ENCODE measurements at places on chromosomes 5 and 9.

DNA sequence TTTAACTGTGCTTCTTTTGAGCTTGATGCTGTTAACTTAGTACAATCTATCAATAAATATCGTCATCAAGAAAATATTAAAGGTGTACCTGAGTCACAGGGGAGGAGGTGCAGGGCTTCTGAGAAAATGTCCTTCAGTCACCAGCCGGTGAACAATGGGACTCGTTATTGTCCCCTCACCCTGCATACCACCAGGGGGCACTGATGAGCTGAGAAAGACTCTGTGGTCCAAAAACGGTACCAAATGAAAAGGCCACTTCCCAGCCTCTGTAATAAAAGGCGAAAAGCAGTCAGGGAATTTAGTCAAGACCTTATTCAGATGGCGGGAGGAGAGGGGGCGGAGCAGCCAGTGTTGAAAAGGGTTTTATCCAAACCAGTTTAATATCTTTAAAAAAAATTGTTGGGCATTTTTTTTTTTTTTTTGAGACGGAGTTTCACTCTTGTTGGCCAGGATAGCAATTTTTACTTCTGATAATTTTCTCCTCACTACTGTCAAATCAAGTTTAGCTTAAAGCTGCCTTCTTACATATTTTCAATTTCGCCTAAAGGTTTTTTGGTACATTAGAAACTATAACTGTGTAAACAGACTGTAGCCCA lies 271.9 kb upstream of the ADAMTS16 start:
- no peak for DNase-seq

GRCh38 chr5:132759114-132760048 lies 12.2 kb downstream of the CCNI2 start:
- DNase-seq, result peak; percentile 43

DNA sequence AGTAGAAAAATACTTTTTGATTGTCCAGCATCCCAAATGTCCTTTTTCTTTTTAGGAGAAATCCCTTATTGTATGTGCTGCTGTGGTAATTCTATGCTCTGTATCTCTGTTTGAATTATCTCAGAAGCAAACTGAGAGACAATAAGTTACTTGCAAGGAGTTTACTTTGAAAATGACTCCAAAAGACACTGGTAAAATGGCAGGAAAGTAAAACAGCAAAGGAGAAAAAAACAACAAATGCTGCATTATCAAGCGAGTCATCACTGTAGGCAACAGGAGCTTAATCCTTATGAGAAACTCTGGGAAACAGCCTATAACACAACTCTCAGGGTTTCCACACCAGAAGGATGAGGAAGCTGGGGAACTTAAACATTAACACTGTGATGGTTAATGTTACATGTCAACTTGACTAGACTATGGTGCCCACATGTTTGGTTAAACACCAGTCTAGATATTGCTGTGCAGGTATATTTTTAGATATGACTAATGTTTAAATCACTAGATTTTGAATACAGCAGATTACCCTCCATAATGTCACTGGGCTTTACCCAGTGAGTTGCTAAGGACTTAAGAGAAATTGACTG lies 92.6 kb upstream of the GAS1 start:
- DNase-seq, result no peak

- no peak for DNase-seq
These were observed 3.1 kb downstream of the CRB2 start for GRCh38 chr9:123359106-123359505.

DNA sequence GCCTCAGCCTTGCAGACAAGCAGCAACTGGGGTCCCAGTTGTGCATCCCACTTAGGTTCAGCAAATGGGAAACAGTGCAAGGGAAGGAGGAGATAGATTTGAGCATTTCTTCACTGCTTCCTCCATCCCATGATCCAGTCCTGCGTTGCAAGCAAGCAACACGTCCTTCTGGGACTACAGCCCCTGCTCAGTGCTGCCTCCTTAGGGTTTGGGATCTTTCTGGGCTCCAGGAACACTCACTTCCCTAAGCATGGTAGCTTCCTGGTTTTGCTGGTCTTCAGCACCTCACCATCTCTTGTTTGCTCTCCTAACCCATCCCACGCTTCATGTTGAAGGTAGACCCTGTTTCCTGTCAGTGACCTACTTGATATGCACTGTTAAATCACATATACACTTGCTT lies 444.7 kb downstream of the MED10 start:
- DNase-seq, result no peak

DNA sequence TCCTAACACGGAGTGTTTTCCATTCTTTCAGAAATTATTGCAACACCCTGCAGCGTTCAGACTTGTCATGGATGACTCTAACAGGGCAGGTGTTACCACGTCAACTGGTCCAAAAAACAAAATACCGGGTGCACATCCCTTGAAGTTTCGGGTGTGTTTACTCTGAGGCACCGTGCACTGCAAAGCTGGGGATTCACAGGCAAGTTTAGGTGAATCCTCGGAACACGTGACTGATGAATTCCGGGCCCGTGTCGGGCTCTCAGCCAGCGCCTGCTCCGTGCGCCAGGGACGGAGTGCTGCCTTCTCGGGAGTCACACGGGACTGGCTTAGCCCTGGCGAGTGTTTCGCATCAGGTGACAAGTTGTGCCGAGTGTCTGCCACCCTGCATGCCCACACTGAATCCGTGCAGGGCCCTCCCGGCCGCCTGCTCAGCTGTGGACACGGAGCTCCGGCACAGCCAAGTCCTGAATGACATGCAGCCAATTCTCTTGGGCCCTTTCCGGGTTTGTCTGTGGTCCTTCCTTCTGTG lies 66.0 kb upstream of the IRX4 start:
- peak; percentile 84 for DNase-seq

DNA sequence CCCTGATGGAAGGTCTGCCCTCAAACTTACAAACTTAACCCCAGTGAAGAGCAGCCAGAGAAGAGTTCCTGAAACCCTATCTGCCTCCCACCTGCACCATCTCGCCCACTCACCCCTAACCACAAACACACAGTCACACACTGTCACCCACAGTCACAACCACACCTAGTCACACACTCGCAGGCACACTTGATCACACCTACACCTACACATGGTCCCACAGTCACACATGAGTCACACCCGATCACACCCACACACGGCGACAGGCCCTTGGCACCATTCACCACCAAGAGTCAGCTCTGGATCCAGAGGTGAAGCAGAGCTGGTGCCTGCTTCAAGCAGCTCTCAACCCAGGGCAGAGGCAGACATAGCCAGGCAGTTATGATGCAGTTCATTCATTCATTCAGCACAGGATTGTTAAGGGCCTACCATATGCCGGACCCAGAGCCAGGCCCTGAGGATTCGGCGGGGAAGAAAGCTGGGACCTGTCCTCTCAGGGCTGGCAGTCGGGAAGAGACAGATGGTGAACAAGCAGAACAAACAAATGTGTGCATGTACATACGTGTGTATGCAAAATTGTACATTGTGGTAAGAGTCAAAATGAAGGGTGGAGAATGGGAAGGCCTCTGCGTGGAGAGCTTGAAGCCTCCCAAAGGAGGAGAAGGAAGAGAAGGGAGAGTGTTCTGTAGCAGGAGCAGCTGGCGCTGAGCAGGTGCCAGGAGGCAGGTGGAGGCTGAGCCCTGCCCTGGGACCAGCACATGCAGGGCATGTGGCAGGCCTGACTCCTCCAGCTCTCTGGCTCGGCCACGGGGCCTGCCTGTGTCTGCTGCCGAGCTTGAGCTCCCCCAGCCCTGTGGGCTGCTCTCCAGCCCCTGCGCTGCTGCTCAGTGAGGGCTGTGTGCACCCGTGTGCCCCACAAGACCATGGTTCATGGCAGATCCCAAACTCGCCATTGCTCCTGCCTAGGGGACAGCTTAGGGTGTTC lies 6.4 kb downstream of the TSPAN17 start:
- no peak for DNase-seq

GRCh38 chr5:113939988-113940387 lies 421.9 kb upstream of the KCNN2 start:
- no peak for DNase-seq

- DNase-seq, result no peak
These were observed 259.5 kb downstream of the GAS1 start for GRCh38 chr9:86687788-86688187.

DNA sequence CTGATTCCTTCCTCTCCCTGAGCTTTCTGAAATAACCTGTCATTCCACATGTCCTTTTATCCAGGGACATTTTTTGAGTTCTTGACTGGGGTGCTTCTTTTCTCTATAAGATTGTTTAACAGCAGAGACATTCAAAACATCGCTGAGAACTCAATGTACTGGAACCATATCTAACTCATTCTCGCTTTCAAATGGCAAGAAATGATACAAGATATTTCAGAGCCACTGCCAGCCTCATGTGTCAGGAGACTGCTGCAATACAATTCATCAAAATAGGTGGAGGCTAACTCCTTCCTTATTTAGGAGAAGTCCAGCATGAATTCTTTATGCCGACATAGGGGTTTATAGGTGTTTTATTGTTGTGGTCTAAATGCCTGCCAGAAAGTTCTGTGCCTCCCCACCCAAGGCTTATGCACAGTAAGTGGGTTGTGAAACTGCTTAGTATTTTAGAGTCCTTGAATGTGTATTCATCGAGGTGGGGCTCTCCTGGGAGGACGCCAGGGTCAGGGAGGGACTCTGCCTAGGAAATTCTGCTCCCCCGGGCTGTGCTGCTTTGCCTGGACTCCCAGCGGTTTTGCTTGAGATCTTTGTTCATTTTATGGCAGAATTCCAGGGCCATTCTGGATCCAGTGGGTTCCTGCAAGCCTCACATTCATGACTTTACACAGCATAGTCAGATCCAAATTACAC lies 53.9 kb downstream of the ZNF474 start:
- DNase-seq, result peak; percentile 98

DNA sequence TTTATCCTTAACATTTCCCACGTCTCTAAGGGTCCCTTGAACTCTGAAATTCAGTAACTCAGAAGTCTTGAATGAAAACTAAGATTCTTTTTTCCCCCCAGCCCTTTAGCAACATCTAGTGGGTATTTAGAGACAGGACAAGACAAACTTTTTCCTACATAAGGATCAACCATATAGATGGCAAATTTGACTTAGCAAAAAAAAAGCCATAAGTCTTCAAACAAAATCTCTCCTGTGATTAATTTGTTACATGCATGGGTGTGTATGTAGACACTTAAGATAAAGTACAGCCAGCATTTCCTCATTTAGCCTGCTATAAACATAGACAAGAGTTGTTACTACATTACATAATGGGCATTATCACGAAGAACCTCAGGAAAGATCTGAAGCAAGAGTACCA lies 29.1 kb upstream of the ANKRD31 start:
- DNase-seq, result no peak

DNA sequence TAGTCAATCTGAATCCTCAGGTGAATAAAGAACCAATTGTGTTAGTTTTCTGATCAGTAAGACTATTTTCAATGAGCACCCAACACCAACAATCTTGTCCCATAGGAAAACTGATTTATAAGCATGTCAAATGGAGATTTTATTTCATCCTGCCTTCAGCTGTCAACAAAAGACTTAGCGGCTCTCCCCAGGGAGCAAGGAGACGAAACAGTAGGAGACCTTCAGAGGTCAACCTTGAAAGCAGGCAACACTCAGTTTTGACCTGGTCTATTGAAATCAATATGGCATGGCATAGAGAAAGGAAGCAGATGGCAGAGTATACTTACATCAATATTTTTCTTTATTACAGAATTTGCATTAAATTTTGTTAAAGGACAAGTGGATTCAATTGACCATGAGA lies 34.1 kb downstream of the ZNF622 start:
- no peak for DNase-seq

DNA sequence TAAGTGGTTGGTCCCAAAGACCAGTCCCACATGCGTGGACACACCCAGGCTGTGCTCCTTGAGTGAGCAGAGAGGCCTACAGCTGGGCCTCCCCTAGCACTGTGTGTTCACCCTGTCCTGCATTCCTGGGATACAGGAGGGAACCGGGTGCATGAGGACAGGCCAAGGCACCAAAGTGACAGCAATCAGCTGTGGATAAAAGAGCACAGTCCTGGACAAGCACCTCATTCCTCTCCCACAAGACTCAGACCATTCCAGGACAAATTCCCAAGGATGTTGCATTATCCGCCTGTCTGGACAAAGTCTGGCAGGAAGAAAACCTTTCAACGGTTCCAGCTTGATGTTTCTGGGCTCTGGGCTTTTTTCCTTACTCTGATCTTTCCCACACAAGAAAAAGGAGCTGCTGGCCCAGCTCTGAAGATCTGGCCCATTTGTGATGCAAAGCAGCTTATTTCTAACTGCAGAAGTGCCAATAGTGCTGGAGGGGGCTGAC lies 273.2 kb downstream of the ENC1 start:
- no peak for DNase-seq

GRCh38 chr5:80482578-80482977 lies 5.3 kb upstream of the FAM151B start:
- DNase-seq, result no peak

GRCh38 chr5:157971571-157972216 lies 112.7 kb upstream of the CLINT1 start:
- no peak for DNase-seq

DNA sequence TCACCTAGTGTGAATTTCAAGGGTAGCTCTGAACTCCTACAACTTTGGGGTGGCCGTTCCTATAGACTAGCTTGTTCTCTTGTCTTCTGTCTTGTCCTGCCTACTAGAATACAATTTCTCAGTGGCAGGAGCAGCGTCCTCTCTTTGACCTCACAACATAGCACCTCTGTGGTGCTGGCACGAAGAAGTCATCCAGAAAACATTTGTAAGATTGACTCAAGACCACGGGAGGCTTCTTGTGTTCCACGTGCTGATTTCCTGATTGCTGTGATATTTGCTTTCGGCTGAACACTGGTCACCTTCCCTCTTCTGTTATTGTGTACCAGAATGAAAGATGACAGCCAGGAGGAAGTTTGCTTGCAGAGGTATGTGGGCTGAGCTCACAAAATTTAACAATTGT lies 27.0 kb downstream of the SLC1A1 start:
- no peak for DNase-seq

- DNase-seq, result no peak
These were observed 440.5 kb upstream of the TLE4 start for GRCh38 chr9:79131246-79131774.
